ENCODE measurements at places on chromosomes 11 and 22.
A peak's percentile ranks its signal among the peaks of the same experiment; 100 is the strongest.

DNA sequence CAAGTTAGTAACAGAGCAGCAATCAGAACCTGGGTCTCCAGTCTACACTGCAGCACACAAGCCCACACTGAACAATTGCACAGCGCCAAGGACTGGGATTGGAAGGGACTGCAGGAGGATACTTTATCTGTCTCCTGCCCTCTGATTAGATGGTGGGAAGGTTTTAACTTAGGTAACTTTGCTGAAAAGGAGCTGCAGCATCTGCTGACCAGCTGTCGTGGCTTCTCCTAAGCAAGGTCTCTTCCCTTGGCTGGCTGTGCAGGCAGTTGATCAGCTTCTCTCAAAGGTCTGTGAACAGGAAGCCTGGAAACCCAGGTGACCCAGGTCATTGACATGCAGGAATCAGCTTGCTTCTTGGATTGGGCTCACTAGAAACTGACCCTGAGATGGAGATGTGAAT, 82.4 kb downstream of the ISX start:
- no peak for DNase-seq
- H3K36me3 ChIP-seq: no peaks in the 10 kb centered on the region
- H3K27ac ChIP-seq: no peak overlapping the region
- H3K4me3 ChIP-seq: no peak overlapping the region

GRCh38 chr11:34284156-34284555, 73.7 kb downstream of the ABTB2 start:
- no peak for DNase-seq
- H3K36me3 ChIP-seq: no peaks in the 10 kb centered on the region
- no peaks in the 10 kb centered on the region for H3K4me1 ChIP-seq
- H3K27me3 ChIP-seq: no peaks in the 10 kb centered on the region

GRCh38 chr22:19035474-19036228, 86.6 kb downstream of the DGCR2 start:
- DNase-seq: no peak
- no peak overlapping the region for H3K4me3 ChIP-seq
- H3K4me1 ChIP-seq: no peaks in the 10 kb centered on the region
- no peak overlapping the region for H3K27ac ChIP-seq
- H3K36me3 ChIP-seq: no peaks in the 10 kb centered on the region

DNA sequence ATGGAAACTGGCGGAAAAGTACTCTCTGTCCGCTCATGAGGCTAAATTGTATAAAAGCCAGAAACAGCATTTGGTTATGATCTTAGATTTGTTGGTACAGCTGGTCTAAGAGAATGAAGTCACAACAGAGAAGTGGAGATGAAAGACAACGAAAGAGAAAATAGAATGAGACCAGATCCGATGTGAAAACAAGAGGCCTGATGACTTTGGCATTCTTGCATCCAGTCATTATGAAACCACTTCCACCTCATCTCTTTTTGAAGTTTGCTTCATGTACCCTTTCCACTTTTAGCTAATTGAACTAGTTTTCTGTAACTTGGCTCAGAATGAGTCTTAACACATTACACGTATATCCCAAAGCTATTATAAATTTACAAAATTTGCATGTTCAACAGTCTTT, 1431.7 kb downstream of the LRRC4C start:
- H3K27ac ChIP-seq: no peak overlapping the region
- H3K36me3 ChIP-seq: no peaks in the 10 kb centered on the region
- H3K4me1 ChIP-seq: no peaks in the 10 kb centered on the region
- no peaks in the 10 kb centered on the region for H3K27me3 ChIP-seq
- no peak for DNase-seq
- no peak overlapping the region for H3K4me3 ChIP-seq

- peaks cover 87% of the 10 kb centered on the region for H3K4me1 ChIP-seq
- H3K27me3 ChIP-seq: peaks cover 2% of the 10 kb centered on the region
- peak overlapping the region; percentile 76 for H3K4me3 ChIP-seq
- peak overlapping the region; percentile 89 for H3K27ac ChIP-seq
Observed at GRCh38 chr22:40108396-40108795, 69.3 kb upstream of the TNRC6B start.

- peaks cover 18% of the 10 kb centered on the region for H3K27me3 ChIP-seq
- DNase-seq: no peak
- H3K27ac ChIP-seq: peak overlapping the region; percentile 64
- H3K4me3 ChIP-seq: no peak overlapping the region
- H3K36me3 ChIP-seq: peaks cover 4% of the 10 kb centered on the region
Observed at GRCh38 chr11:67441098-67441563, 2.1 kb downstream of the CORO1B start.

DNA sequence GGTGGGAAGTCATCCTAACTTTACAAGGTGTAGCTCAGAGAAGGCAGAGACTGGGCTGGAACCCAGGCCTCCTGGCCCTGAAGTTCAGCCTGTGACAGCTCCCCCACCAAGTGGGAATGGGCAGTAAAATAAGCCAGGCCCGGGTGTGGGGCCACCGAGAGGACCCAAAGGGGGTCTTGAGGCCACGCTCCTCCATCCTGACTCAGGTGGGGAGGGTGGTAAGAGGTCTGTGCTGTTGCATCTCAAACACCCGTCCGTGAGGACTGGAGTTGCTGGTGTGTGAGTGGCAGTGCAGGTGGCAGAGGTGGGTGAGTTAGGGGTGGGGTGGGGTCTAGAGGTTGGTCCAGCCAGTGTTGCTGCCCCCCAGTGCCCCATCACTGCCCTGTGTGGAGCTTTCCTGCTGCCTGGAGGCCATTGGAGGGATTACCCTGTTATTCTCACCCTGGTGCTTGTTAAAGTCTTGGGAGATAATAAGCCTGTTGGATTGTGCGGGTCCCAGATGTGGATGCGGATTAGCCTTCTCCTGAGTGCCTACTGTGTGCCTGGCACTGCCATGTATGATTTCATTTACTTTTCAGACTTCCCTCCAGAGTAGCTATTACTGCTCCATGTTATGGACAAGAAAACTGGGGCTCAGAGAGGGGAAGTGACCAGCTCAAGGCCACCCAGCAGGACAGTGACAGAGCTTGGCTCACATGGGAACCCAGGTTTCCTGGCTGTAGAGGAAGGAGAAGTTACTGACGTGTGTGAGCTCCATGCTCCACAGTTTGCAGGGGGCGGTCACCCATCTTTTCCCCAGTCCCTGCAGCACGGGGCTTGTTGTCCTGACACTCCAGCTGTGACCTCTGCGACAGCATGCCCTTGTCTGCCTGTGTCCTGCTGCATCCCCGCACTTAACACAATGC, 12.9 kb downstream of the SERPINH1 start:
- peaks cover 3% of the 10 kb centered on the region for H3K27me3 ChIP-seq
- DNase-seq: no peak
- H3K36me3 ChIP-seq: peaks cover 14% of the 10 kb centered on the region

DNA sequence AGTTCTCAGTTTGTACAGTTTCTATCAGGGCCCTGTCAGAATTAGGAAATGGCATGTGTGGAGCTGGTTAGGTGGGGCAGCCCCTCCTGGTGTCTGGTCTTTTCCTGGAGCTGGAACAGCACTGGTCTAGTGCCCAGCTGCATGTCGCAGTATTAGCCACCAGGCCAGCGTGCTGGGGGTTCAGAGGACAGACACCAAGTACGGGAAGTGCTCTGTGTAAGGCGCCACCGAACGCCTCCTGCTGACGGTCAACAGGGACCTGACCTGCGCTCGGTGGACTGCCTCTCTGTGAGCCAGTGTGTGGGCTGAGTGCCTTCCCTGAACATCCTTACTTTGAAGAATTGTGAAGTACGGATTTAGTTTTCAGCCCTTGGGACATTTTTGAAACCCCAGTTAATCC, 33.9 kb downstream of the AP2A2 start:
- H3K27me3 ChIP-seq: peaks cover 8% of the 10 kb centered on the region
- no peak overlapping the region for H3K4me3 ChIP-seq

DNA sequence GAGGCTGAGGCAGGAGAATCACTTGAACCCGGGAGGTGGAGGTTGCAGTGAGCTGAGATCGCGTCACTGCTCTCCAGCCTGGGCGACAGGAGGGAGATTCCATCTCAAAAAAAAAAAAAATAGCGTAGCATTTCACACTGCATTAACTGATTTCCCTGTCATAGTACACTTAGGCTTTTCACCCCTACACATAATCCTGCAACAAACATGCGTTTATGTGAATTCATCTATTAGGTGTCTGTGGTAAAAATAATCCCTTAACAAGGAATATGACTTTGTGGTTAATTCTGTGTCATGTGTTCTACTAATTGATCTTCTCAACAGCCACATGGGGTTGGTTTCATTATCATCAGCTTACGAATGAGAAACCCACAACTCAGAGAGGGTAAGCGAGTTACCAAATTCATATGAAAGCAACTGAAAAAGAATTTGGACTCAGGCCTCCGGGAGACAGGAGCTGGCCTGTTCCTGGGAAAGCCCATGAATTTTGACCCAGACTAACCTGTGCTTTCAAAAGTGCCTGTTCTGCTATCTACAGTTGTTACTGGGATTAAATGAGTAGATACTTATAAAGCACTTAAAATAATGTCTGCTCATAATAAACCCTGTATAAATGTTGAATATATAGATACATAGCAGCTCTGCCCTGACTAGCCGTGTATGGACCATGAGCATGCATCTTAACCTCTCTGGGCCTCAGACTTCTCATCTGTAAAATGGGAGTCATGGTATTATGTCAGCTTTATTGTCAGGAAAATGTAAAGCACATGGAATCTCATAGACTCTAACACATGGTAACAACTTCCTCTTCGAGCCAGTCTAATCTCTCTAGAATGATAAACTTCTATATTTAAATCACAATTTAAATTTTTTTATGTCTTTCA, 36.6 kb downstream of the KCNJ1 start:
- peak; percentile 33 for DNase-seq
- H3K36me3 ChIP-seq: peaks cover 9% of the 10 kb centered on the region
- H3K4me3 ChIP-seq: peak overlapping the region; percentile 77
- peaks cover 2% of the 10 kb centered on the region for H3K27me3 ChIP-seq
- peaks cover 20% of the 10 kb centered on the region for H3K4me1 ChIP-seq

DNA sequence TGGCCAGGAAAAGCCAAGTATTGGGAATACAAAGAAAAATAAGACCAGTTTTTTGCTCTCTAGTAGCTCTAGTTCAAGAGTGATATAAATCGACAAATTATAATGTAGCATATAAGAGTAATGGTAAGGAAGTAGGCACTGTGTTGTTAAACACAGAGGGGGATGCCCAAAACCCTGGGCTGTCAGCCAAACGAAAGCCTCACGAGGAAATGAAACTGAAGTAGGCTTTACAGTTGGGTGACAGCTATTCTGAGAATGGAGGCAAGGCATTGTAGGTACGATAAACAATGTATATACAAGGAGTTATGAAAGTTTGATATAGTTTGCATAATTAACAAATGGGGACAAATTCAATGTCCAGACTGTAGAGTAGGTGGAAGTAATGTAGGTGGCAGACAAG, 176.4 kb downstream of the FAM181B start:
- no peaks in the 10 kb centered on the region for H3K4me1 ChIP-seq
- H3K4me3 ChIP-seq: no peak overlapping the region
- no peaks in the 10 kb centered on the region for H3K36me3 ChIP-seq
- DNase-seq: no peak

- no peak overlapping the region for H3K27ac ChIP-seq
- no peak for DNase-seq
- no peaks in the 10 kb centered on the region for H3K27me3 ChIP-seq
- peaks cover 15% of the 10 kb centered on the region for H3K4me1 ChIP-seq
- H3K36me3 ChIP-seq: peaks cover 28% of the 10 kb centered on the region
Observed at GRCh38 chr11:17859552-17859951, 125.0 kb downstream of the KCNC1 start.

- no peaks in the 10 kb centered on the region for H3K4me1 ChIP-seq
- no peak for DNase-seq
- no peak overlapping the region for H3K27ac ChIP-seq
Observed at GRCh38 chr22:44443641-44444235, 54.3 kb downstream of the RTL6 start.

GRCh38 chr11:121236115-121237001, 56.2 kb upstream of the SC5D start:
- no peaks in the 10 kb centered on the region for H3K36me3 ChIP-seq
- no peak overlapping the region for H3K4me3 ChIP-seq
- peaks cover 2% of the 10 kb centered on the region for H3K27me3 ChIP-seq
- DNase-seq: no peak
- H3K4me1 ChIP-seq: no peaks in the 10 kb centered on the region
- no peak overlapping the region for H3K27ac ChIP-seq

GRCh38 chr22:29580200-29580810, 608 bp downstream of the NIPSNAP1 start:
- peaks cover 19% of the 10 kb centered on the region for H3K4me1 ChIP-seq
- peak overlapping the region; percentile 95 for H3K4me3 ChIP-seq
- DNase-seq: no peak
- peak overlapping the region; percentile 69 for H3K27ac ChIP-seq

DNA sequence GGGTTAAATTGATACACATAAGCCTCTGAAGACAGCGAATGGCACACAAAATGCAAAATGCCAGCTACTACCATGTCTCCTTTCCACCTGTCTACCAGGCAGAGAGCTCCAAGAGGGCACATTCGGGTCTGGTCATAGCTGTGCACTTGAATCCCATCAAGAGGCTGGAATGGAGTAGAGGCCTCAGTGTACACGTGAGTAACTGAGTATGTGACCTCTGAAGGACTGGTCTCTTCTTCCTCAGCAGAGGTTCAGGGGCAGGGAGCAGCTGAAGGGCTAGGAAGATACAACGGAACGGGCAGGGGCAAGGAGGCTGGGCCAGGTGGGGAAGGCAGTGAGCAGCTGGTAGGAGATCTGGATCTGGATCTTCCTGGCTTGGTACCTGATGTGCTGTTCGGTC, 56.3 kb upstream of the PHOX2A start:
- no peak overlapping the region for H3K27ac ChIP-seq
- peaks cover 3% of the 10 kb centered on the region for H3K27me3 ChIP-seq
- no peak for DNase-seq
- no peak overlapping the region for H3K4me3 ChIP-seq

GRCh38 chr11:106939157-106939556, 79.1 kb downstream of the GUCY1A2 start:
- H3K27me3 ChIP-seq: no peaks in the 10 kb centered on the region
- H3K36me3 ChIP-seq: no peaks in the 10 kb centered on the region
- no peak for DNase-seq
- H3K27ac ChIP-seq: no peak overlapping the region
- H3K4me1 ChIP-seq: no peaks in the 10 kb centered on the region

GRCh38 chr11:88105526-88105925, 69.7 kb downstream of the RAB38 start:
- no peak for DNase-seq
- no peak overlapping the region for H3K27ac ChIP-seq
- peaks cover 3% of the 10 kb centered on the region for H3K27me3 ChIP-seq
- H3K36me3 ChIP-seq: peaks cover 27% of the 10 kb centered on the region
- H3K4me1 ChIP-seq: no peaks in the 10 kb centered on the region

DNA sequence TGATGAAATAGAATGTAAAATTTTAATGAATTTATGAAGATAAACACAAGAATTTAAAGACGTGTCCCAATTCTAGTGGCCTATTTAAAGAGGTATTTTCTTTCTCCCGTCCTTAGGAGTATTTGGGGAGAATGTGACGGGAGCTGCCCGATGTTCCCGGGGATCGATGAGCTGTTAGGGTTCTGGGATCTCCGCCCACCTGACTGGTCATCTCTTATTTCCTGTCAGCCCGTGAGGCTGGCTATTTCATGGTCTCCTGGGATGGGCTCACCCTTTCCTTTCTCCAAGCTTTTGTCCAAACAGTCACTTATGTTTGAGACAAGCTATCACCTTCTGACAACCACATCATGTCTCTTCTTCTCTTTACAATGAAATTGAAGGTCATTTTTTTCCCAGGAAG, 16.9 kb upstream of the CLMP start:
- H3K36me3 ChIP-seq: no peaks in the 10 kb centered on the region
- DNase-seq: no peak
- H3K27me3 ChIP-seq: peaks cover 3% of the 10 kb centered on the region
- no peak overlapping the region for H3K27ac ChIP-seq
- H3K4me1 ChIP-seq: no peaks in the 10 kb centered on the region
- H3K4me3 ChIP-seq: no peak overlapping the region

- H3K4me1 ChIP-seq: peaks cover 10% of the 10 kb centered on the region
- peaks cover 23% of the 10 kb centered on the region for H3K27me3 ChIP-seq
- H3K36me3 ChIP-seq: no peaks in the 10 kb centered on the region
- no peak overlapping the region for H3K4me3 ChIP-seq
- no peak overlapping the region for H3K27ac ChIP-seq
- no peak for DNase-seq
Observed at GRCh38 chr22:50606165-50606945, 5.8 kb downstream of the MAPK8IP2 start.

Measured in immature natural killer cell (primary cell).